ENCODE measurements at places on chromosomes 11 and 22.

- DNase-seq: no peak
These were observed 6.9 kb downstream of the GP1BB start for GRCh38 chr22:19730198-19730597.

GRCh38 chr11:74570266-74571061, 21.9 kb upstream of the POLD3 start:
- DNase-seq: peak; percentile 7

GRCh38 chr11:77171885-77172665, 44.0 kb downstream of the MYO7A start:
- no peak for DNase-seq

DNA sequence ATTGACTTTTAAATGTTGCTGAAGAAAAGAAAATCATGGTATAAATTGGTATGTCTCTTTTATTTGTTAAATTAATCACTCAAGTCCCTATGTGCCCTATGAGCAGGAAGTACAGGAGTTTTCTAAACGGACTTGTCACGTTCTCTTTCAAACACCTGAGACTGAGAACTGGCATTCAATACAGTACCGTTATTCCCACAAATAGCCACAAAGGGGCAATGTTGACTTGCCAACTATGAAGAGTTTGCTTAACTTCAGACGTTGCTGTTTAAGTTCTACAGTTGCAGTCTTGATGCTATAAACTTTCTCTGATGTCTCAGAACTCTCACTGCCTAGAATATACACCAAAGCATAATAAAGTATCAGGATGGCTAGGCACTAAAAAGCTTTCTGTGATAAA, 7.6 kb downstream of the OR56A1 start:
- peak; percentile 2 for DNase-seq

DNA sequence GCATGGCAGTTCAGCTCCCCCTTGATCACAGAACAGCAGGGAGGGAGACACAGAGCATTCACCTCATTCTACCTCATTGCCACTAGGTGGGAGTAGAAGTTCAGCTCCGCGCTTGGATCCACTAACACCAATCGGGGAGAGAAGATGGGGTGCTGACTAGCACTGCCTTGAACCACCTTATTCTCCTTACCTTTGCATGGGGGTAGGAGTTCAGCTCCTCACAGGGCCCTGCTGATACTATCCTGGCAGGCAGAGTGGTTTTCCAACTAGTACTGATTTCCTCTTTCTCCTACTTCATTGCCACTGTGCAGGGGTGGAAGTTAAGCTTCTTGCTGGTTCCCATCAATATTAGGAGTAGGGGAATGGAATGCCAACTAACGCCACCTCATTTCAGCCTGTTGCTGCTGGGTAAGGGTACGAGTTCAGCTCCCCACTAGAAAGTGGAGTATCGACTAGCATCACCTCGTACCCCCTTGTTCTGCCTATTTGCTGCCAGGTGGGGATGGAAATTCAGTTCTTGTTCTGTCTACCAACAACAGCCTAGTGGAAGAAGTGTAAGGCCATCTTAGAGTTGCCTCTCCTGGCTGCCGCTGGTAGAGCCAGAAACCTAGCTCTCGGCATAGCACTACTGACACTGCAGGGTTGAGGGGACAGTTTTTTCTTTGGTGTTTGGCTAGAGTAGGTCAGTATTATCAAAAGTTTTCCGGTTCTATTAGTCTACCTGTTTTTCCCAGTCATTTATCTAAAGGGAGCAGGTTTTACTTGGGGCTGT, 550.9 kb upstream of the CCDC90B start:
- DNase-seq: peak; percentile 82

DNA sequence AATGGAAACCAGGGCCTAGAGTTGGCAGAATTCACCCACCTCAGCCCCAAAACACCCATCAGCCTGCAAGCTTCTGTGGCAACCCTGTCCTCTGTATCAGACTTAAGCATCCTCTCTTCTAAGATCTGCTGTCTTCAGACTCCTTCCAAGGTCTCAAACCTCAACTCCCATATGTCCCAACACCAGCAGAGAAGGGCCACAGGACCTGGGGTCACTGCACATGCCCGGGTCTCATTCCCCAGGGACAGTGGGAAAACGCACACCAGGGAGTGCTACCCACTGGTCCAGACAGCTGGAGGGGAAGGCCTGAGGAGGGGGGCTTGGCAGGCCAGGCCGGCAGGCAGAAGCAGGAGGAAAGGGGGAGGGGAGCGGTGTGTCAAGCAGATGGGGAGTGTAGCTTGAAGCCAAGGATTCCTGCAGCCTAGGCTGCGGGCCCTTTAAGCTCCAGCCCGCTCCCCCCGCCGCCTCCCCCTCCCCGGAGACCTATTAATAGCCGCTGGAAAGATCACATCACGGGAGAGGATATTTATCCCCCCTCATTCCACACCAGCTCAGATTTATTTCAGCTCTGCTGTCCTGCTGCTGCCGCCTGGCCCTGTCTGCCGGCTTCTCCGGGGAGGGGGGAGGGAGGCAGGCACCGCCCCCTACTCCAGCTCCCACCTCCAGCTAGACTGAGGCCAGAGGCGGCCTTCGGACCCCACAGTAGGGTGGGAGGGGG, 16.7 kb downstream of the BCL9L start:
- peak; percentile 81 for DNase-seq

GRCh38 chr11:95888439-95888838, 35.5 kb downstream of the MTMR2 start:
- no peak for DNase-seq

DNA sequence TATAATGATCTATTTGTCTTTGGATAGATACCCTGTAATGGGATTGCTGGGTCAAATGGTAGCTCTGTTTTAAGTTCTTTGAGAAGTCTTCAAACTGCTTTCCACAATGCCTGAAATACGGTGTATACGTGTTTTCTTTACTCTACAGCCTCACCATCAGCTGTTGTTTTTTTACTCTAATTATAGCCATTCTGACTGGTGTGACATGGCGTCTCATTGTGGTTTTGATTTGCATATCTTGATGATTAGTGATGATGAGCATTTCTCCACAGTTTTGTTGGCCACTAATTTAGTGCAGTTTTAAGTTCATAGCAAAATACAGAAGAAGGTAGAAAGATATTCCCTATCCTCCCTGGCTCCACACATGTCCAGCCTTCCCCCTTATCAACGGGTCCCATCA, 26.3 kb upstream of the VPREB1 start:
- DNase-seq: no peak

- DNase-seq: no peak
These were observed 36.7 kb upstream of the AMPD3 start for GRCh38 chr11:10418259-10418949.

GRCh38 chr11:32549611-32550187, 33.9 kb upstream of the EIF3M start:
- no peak for DNase-seq

DNA sequence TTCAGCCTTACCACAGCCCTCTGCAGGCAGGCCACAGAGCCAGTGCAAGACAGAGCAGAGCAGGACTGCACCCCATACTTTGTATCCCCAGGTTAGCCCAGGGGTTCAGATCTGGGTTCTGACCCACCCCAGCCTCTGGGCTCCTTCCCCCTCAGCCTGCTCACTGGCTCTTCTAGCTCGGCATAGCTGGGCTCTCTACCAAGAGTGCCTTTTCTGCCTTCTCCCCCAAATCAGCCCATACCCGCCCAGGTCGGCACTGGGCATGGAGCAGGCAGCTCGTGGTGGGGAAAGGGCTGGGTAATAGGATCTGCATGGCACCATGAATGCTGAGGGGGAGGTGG, 8.3 kb downstream of the RELT start:
- DNase-seq: no peak

GRCh38 chr11:12900496-12900895, 108.6 kb upstream of the RASSF10 start:
- DNase-seq: no peak

DNA sequence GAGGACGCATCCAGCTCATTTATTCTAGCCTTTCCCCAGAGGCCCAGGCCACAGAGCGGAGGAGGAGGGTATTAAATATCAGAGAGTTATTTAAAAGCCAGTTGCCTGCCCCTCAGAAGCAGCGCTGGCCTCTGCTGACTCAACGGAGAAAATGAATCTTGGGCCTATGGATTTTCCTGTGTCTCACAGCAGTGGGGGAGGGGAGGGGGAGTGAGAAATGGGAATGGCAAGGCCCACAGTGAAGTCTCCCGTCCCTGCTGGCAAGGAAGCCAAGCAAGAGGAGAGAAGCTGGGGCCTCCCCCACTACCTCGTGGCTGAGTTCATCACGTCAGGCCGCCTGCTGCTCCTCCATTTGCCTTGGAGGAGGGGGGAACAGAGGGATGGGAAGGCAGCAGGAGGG, 4.5 kb upstream of the TPBGL start:
- no peak for DNase-seq

DNA sequence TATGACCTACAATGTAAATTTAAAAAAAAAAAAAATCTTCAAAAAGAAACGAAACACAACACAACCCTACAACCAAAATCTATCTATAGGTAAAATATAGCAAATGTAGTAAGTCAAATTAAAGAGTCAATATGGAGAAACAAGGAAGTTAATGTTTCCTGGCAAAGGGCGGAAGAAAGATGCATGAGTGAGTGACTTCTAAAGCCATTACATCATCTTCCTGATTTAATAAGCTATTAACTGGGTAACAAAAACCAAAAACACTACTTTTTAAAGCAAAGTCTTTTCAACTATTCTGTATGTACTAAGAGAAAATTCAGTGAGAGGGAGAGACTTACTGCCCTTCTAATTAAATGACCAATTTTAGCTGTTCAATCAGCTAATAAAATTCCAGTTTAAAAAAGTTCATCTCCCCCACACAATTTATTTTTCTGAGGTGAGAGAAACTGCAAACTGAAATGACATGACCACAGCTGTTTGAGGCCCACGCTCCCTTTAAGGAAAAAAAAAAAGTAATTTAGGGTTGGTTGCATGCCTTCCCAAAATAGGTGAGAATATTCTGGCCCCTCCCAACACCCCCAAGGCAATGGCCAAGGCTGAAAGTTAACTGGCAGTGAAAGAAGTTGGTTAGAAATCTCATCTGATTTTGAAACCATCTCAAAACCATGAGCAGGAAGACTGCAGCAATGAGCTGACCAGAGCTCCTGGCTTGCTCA, 5.9 kb downstream of the SF1 start:
- DNase-seq: no peak

DNA sequence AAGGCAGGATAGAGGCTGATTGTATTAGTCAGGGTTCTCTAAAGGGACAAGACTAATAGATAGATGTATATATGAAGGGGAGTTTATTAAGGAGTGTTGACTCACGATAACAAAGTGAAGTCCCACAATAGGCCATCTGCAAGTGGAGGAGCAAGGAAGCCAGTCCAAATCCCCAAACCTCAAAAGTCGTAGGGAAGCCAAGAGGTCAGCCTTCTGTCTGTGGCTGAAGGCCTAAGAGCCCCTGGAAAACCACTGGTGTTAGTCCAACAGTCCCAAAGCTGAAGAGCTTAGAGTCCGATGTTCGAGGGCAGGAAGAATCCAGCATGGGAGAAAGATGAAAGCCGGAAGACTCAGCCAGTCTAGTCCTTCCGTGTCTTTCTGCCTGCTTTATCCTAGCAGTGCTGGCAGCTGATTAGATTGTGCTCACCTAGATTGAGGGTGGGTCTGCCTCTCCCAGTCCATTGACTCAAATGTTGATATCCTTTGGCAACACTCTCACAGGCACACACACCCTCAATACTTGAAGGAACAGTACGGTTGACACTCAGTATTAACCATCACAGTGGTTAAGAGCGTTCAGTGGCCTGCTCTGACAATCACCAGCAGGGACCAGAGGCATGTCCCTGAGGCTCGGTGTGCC, 135.6 kb downstream of the CSNK2A3 start:
- no peak for DNase-seq

- peak; percentile 84 for DNase-seq
These were observed 218.7 kb downstream of the FAM76B start for GRCh38 chr11:95570845-95571244.

DNA sequence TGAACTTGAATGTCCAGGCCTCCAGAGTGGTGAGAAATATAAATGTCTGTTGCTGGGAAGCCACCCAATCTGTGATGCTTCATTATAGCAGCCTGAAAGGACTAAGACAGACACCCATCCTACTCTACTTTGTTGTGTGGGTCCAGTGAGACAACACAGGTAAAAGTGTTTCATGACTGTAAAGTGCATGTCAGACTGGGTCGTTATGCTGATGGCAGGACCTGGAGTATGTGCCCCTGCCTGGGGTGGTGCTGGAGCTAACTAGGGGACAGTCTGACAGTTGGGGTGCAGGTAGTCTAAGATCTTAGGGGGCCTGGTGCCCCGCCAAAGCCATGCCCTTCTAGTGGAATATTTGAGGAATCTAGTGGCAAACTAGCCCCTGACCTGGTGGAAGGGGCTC, 165.6 kb downstream of the TRIM29 start:
- DNase-seq: no peak

DNA sequence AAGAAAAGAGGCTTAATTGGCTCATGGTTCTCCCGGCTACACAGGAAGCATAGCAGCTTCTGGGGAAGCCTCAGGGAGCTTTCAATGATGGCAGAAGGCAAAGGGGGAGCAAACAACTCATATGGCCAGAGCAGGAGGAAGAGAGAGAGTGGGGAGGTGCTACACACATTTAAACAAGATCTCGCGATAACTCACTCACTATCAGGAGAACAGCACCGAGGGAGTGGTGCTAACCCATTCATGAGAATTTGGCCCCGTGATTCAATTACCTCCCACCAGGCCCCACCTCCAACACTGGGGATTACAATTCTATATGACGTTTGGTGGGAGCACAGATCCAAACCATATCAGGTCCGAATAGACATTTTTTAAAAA, 41.7 kb upstream of the APLNR start:
- no peak for DNase-seq

- no peak for DNase-seq
These were observed 3.7 kb upstream of the IPO7 start for GRCh38 chr11:9380773-9381172.

- DNase-seq: no peak
These were observed 3.7 kb downstream of the CBX6 start for GRCh38 chr22:38868286-38868721.

GRCh38 chr22:24105631-24106030, 75.7 kb upstream of the SUSD2 start:
- DNase-seq: no peak

DNA sequence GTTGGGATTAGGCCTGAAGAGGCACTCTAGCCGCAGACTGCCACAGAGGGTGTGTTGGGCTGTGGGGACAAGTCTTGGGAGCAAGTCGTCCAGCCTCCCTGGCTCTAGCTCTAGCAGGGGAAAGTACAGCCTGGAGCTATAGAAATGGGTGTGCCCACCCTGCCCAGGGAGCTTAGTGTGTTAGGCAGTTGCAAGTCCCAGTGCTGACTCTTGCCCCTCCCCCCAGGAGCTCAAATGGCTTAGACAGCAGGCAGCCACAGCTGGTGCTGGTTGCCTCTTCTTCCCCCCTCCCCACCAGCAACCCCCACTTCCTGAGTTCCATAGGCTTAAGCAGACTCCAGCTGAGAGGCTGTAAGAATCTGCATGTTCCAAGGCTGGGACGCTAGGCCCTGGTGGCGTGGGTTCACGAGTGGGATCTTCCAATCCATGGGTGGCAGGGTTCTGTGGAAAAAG, 61.2 kb downstream of the GUCY1A2 start:
- DNase-seq: no peak

DNA sequence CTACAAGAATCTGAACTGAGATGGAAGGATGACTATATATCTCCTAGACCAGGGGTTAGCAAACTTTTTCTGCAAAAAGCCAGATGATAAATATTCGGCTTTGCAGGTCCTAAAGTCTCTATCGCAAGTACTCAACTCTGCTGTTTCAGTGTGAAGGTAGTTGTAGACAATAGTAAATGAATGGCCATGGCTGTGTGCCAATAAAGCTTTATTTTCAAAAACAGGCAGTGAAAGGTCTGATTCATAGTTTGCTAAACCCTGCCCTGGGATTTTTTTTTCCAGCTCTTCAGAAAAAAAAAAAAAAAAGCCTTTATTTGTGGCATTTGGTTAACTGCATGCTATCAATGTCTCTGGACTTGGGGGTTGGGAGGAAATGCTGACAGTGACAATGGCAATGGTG, 37.5 kb downstream of the FAM227A start:
- DNase-seq: no peak

- no peak for DNase-seq
These were observed 141.0 kb downstream of the ARHGAP42 start for GRCh38 chr11:100827934-100828661.
